ENCODE measurements at places on chromosomes 11 and 22. TPM values are rescaled to one million over a fixed set of nuclear protein-coding genes. Genes with fewer than 3 reads are reported as not detected.

The TSSC4 gene
- 47.6 TPM for total RNA-seq

The SERPING1 gene
- 8.3 TPM for total RNA-seq

The SYT13 gene
- not detected for total RNA-seq

The DEPDC7 gene
- total RNA-seq: 29.1 TPM

The FREY1 gene
- 0.93 TPM for total RNA-seq

The UBQLN3 gene
- total RNA-seq: 0.31 TPM

The PATE4 gene
- total RNA-seq: not detected

The OR52H1 gene
- not detected for total RNA-seq

The PAMR1 gene
- total RNA-seq: 1.7 TPM

The TBX10 gene
- total RNA-seq: not detected

The FOLR2 gene
- not detected for total RNA-seq

The MIAT gene
- total RNA-seq: 0.46 TPM

The MAP6 gene
- total RNA-seq: 0.33 TPM

The IGSF9B gene
- under 0.01 TPM for total RNA-seq

The OR52I2 gene
- not detected for total RNA-seq

The TAF6L gene
- 31.0 TPM for total RNA-seq

The SPA17 gene
- 6.9 TPM for total RNA-seq

The FBXO3 gene
- 22.9 TPM for total RNA-seq

The FBLN1 gene
- total RNA-seq: 2.8 TPM

The KCTD21 gene
- 11.4 TPM for total RNA-seq

The DNAJB13 gene
- not detected for total RNA-seq

The GRM5 gene
- under 0.01 TPM for total RNA-seq

The MS4A6E gene
- not detected for total RNA-seq

The TRIM68 gene
- total RNA-seq: 10.7 TPM

The UVRAG gene
- total RNA-seq: 30.3 TPM

The C11orf65 gene
- total RNA-seq: 0.33 TPM

The WDR74 gene
- total RNA-seq: 51.3 TPM

The ADM2 gene
- under 0.01 TPM for total RNA-seq

The PANX3 gene
- total RNA-seq: not detected

The CDON gene
- 83.6 TPM for total RNA-seq

The SLC7A4 gene
- 2.9 TPM for total RNA-seq

The OPCML gene
- not detected for total RNA-seq

The CNIH2 gene
- not detected for total RNA-seq

The MMP8 gene
- 37.3 TPM for total RNA-seq

The CFAP300 gene
- 0.67 TPM for total RNA-seq

The NOL12 gene
- total RNA-seq: 20.4 TPM

The NEFH gene
- 0.31 TPM for total RNA-seq

The KCNJ5 gene
- total RNA-seq: not detected
